Glomerular endothelial cell (primary cell): ENCODE measurements at places on chromosomes 6 and 20. TPM values are rescaled to one million over a fixed set of nuclear protein-coding genes. Genes with fewer than 3 reads are reported as not detected.

Gene F13A1
- total RNA-seq: not detected in 2 replicates

Gene SYCP2L
- total RNA-seq: 0.29 and 0.88 TPM in 2 replicates

Gene TRIM31
- total RNA-seq: not detected in 2 replicates

DNA sequence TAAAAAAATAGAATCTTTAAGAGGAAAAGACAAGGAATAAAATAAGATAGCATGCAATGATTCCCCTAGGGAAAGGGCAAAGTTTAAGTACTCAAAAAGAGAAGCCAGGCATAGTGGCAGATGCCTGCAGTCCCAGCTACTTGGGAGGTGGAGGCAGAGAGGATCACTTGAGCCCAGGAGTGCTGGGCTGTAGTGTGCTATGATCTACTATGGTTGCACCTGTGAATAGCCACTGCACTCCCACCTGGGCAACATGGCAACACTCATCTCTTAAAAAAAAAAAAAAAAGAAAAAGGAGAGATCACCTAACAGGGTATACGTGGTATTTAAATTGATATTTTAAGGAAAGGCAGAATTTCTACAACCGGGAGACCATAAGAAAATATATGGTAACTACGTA, 16.0 kb downstream of the EPHA7 start:
- DNase-seq: no peak

GRCh38 chr6:71279321-71279720, 9.3 kb upstream of the OGFRL1 start:
- no peak for DNase-seq

DNA sequence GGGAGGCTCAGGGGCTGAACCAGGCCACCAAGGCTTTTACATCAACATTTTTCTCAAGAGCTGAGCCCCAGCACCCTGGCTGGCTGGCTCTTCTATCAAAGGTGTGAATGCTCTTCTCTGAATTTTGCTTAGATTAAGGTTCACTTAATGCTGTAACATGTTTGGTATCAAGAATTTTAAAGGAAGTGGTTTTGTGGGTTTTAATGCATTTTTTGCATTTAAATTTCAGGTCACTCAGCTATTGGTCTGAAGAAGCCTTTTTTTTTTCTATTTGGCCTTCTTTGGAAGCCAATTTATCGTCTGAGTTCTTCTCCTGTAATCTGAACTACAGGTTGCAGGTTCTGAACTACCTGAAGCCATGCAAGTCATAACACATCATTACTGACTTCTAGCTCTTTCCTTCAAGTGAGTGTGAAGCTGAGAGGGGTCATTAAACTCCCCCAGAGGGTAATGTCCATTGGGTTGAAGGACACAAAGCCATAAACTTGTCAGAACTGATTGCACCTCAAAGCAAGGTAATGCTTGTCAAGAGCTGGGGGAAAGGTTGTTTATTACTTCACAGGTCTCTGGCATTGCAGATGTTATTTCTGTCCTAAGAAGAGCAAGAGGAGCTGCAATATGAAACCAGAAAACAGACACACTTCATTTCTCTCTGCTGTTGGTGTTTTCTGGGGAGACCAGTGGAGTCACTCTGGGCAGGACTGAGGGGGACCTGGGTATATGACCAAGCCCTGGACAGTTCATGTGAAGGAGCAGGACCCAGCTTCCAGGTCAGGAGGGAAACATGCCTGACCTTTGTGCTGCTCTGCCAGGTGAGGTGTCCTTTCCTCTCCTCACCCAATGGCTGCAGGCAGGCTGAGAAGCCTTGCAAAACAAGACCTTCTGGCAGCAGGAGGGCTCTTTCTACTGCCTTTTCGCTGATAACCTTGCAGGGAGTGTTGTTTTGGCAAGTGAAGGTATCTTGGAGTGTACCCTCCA, 26.1 kb upstream of the NEDD9 start:
- DNase-seq: no peak

GRCh38 chr6:8905757-8906156, 470.4 kb upstream of the SLC35B3 start:
- DNase-seq: no peak

GRCh38 chr20:48769069-48769983, 58.5 kb downstream of the PREX1 start:
- DNase-seq: no peak

GRCh38 chr20:38692436-38693411, 31.6 kb upstream of the SLC32A1 start:
- DNase-seq: peak; percentile 23
